ENCODE measurements at places on chromosomes 5 and 9.

- DNase-seq, result no peak
Observed at GRCh38 chr5:140365282-140365681, 5.3 kb downstream of the SLC4A9 start.

DNA sequence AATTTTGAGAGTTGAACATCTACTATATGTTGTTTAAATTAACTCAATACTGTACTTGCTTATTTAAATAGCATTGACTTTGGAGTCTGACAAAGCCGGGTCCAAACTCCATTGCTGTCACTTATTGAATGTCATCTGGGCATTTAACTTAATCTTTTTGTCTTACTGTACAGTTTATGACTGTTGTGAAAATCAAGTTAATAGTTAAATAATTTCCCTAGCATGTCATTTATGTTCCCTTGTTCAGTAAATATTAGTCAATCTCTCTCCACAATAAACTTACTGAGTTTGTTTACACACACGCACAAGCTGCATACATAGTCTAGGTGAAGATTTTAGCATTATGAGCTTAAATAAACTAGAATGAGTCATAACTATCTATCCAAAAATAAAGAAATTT lies 6.3 kb upstream of the UGCG start:
- no peak for DNase-seq

GRCh38 chr5:120657104-120657503 lies 193.0 kb downstream of the PRR16 start:
- no peak for DNase-seq

DNA sequence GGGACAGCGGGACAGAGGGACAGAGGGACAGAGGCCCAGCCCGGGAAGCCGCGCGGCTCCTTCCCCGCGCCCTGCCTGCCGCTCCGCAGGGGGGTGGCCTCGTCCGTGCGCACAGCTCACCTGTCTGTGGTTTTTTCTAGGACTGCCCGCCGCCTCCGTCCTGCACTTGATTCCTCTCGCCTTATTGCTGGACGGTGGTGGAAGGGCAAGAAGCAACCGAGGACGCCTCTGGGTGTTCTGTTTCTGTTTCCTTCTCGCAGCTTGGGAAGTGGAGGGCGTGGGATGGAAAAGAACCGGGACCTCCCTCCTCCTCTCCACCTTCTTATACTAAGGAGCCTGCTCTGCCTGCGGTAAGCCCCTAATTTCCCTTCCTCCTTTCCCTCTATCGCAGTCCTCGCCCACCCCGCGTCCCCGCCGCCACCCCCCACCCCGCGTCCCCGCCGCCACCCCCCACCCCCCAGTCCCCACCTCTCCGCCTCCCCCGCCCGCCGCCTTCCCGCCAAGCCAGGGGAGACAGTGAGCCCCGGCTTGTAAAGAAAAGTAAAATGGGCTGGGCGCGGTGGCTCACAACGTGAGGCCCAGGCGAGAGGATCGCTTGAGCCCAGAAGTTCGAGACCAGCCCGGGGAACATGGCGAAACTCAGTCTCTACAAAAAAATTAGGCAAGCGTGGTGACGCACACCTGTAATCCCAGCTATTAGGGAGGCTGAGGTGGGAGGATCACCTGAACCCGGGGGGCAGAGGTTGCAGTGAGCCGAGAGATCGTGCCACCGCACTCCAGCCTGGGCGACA lies 9.6 kb upstream of the FLT4 start:
- DNase-seq, result no peak

GRCh38 chr5:17305964-17306725 lies 88.7 kb downstream of the BASP1 start:
- no peak for DNase-seq

- DNase-seq, result no peak
Observed at GRCh38 chr5:63655043-63655442, 307.2 kb downstream of the HTR1A start.

Data from activated CD8-positive, alpha-beta memory T cell treated with anti-CD3 and anti-CD28 coated beads, Interleukin-2, amount 50 U/mL, for 48 hours (primary cell).